ENCODE measurements at places on chromosomes 12 and 14.

DNA sequence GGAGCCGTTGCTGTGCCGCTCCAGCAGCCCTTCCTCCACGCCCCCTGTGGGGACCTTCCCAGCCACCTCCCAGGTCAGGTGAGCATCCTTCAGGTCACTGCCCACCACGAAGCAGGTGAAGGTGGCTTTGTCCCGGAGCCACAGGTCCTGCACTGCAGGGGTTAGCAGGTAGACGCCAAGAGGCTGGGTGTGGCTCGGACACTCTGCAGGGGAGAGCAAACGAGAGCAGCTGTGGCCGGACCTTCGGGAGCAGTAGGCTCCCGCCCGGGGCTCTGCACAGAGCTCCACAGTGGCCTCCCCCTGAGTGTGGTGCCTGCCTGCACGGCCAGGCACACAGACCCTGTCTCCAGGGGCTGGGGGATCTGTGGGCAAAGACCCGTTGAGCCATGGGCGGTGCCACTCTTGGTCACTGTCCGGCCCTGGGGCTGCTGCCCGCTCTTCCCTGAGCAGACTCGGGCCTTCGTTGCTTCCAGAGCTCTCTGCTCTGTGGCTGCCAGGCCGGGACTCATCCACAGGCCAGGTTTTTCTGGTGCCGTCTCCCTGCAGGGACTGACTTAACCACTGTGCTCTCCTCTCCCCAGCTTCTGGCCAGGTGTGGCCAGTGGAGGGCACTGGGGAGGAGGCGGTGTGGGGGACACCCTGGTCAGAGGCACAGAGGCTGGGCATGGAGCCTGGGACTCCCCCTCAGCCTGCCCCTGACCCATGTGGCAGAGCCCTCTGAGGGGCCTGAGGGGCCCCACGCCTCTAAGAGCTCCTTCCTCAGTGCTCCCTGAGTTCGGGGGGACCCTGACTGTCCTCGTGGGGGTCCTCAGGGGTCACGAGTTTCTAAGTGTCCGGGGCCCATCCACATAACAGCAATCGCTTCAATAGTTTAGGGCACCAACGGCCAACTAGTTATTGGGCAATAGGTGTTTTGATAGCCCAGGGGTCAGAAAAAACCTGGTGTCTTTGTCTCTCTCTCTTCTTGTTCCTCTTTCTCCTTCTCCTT is 314.9 kb downstream of the TMEM121 start:
- DNase-seq, result peak; percentile 51

DNA sequence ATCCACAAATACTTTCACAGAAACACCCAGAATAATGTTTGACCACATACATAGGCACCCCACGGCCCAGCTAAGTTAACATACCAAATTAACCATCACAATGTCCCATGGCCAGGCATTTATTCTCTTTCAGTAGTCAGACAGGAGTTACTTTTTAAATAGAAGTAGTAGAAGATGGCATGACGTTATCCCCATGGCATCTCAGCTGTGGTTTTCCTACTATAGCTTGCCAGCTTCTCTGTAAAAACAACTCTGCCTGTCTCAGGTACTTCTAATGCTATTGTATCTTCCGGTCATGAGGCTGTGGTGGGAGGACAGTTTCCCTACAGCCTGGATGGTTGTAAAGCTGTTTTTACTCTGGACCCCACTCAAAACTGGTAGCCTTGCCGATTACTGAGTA is 19.3 kb downstream of the CTSG start:
- no peak for DNase-seq

DNA sequence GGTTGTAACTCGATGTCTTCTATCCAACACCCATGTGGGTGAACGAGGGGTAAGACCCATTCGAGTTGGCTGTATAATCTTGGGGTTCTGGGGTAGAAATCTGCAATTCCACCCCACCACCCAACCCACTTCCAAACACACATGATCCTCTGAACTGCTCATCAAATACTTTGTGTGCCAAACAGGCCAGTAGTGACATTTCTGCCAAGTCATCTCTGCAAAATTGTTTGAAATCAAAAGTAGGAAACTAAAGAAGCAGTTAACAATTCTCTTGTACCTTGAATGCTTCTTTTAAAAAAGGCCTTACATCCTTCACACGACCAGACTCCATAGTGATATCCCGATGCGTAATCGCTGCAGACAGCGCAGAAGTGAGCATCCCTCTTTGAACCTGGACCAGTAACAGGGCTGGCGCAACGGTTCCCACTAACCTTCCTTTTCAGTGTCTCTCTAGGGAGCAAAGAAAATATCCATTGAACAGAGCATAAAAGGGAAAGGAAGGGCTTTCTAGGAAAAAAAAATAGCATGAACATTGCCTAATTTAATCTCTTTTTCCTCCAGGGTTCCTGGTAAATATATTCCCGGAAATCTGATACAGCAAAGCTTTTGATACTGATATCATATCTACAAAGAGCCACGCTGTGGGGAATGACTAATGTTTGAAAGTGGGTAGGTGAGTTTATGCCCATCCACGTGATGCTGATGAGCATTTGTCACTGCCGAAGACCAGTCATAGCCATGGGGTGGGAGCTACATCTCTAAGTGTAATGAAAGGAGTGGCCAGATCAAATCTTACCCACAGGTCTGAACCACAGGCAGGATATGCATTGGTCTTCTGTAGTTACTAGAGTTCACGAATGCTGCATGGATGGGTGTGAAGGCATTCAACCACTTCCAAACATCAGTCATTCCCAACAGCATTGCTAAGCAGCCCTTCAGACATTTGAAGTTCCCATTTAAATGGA is 14.2 kb downstream of the ESR2 start:
- no peak for DNase-seq

DNA sequence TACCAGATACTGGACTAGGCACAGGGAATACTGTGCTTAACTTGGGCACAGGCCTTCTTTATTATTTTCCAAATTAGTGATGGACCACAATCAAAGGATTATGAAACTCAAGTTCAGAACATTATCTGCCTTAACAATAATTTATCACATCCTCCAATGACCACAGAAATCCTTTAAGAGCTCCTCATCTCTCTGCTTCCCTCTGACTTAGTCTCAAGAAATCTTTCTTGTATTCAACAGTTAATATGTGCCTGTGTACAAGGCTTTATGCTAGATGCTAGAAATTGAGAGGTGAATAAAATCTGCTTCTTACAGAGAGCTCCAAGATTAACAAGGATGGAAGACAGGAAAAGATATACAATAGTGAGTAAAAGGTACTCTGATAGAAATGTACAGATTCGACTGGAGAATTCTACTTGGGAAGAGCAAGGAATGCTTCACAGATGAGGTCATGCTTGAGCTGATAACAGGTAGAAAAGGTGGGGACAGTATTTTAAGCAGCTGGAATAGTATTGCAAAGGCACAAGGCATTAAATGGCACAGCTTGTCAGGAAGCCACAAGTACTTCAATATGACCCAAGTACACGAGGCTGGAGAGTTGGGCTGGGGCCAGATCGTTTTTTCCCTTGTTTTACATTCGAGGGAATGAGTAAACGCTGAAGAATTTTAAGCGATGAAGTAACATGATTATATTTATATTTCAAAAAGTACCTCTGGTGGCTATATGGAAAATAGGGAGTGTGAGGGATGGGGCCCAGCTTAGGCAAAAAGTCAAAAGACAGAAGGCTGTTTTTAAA is 55.1 kb upstream of the ARID2 start:
- no peak for DNase-seq

- DNase-seq, result no peak
Measured at GRCh38 chr12:848882-849527, 96.6 kb downstream of the WNK1 start.

DNA sequence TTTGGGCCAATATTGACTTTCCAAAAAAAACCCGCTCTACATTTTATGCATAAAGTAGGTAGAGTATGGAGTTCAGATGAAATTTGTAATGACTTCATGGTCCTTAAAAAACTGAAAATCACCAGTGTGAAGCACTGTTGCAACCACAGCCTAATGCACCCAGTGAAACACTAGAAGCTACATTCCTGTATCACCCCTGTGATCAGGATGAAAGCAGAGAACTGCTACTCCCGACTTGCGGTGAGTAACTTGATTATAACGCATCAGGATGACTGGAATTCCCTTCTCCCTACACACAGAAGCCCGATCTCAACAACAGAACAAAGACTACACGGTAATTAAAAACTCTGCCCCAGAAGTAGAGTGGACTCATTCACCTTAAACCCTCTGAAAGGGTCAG is 33.8 kb downstream of the SPTB start:
- DNase-seq, result no peak

DNA sequence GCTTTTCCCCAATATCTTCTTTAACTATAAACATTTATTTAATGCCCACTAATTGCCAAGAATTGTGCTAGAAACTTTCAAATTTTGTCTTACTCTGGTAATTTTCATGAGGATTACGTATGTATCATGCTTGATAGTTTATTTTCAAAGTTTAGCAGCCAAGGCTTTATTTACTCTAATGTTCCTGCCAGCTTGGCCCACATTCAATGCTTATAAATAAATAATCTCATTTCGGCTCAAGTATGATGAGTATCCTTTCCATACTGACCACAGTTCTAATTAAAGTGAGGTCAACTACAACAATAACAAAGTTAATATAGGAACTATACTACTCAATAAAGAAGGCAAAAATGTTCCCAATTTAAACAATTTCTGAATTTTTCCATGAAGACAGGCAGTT is 259.2 kb downstream of the MED13L start:
- DNase-seq, result no peak

- DNase-seq, result no peak
Measured at GRCh38 chr14:105665951-105666277, 139.5 kb downstream of the TMEM121 start.

DNA sequence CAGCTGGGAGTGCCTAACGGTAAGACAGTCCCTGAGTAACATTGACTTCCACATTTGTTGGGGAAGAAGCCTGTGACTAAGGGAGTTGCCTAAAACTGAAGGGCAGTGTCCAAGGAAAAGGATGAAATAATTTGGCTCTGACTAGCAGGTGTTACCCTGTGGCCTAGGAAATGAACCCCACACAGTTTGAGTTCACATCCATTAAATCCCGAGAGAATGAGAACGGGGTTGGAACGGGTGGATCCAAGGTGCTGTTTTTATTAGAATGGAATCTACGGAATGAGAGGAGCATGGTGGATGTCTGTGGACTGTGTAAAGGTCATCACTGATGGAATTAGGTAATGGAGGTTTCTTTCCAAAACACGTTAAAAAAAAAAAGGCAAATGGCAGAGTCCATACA is 324.0 kb downstream of the MED13L start:
- DNase-seq, result no peak

DNA sequence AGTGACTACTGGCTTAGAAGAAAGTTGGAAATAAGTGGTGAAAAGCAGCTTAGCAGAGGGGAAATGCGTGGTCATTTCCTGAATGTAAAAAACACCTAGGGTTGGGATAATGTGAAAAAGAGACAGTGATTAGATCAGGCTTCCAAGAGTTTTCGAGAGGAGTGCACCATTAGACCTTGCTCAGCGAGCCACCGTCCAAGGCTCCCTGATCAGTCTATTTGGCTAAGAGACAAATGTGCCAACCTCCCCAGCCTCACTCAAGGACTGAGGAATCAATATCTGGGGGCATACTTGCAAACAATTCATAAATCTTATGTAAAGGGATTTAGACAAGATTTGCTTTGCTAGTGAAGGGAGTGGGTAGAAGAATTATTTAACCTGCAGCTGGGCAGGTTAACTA is 594.5 kb downstream of the NRXN3 start:
- DNase-seq, result no peak

- DNase-seq, result no peak
Measured at GRCh38 chr14:102187568-102188001, 47.9 kb downstream of the WDR20 start.

GRCh38 chr14:100439781-100440180 is 116.6 kb downstream of the SLC25A47 start:
- DNase-seq, result no peak

DNA sequence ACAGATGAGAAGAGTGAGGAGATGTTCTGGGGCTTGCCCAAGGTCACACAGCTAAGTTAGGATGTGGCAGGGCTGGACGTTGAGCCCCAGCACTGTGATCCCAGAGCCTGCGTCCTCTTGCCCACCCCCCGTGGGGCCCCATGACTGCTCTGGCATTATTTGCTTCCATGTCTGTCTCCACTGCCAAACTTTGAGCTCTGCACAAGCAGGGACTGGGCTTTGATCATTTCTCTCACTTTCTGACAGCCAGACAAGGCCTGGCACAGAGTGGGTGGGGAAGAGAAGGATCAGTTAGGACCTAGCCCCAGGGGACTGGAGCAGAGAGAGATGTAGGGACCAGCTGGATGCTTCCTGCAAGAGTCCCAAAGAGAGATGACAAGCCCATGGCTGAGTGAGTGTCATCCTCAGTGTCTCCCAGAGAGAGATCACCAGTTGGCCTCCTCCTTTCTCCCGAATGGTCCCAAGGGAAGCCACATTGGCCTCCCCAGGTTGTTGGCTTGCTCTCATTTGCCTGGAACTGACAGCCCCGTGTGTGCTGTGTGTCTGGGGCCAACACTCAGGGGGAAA is 126.7 kb upstream of the PWP1 start:
- no peak for DNase-seq

DNA sequence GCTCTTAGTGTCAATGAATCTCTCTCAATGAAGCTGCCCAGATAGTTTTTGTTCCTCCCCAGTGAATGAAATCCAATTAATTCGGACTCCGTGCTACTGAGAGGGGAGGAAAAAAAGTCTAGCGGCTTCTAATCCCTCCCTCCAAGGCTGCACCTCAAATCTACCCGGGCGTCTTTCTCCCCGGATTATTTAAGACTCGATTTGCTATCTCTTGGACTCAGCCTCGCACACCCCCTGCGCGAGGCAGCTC is 134 bp downstream of the DUSP6 start:
- DNase-seq, result no peak

GRCh38 chr12:74317078-74317601 is 220.5 kb upstream of the ATXN7L3B start:
- no peak for DNase-seq

DNA sequence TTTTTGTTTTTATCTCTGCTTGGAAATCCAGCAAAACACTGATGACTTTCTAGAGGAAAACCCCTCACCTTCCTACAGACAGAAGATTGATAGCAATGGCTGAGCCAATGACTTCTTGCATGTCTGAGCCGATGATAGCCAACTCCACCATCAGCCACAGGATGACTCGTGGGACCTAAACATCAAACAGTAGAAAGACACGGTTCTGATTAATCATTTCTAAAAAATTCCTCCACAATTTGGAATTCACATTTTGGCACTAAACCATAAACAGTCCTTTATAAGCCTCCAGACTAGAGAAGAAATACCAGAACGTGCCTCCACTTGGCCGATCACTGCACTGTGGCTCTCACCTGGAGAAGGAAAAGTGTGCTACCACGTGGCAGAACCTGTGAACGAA is 25.9 kb downstream of the SLC11A2 start:
- DNase-seq, result no peak
